ENCODE measurements at places on chromosomes 7 and 10.
A peak's percentile ranks its signal among the peaks of the same experiment; 100 is the strongest.

GRCh38 chr10:73244866-73245477, 2.1 kb downstream of the DNAJC9 start:
- no peak for DNase-seq

DNA sequence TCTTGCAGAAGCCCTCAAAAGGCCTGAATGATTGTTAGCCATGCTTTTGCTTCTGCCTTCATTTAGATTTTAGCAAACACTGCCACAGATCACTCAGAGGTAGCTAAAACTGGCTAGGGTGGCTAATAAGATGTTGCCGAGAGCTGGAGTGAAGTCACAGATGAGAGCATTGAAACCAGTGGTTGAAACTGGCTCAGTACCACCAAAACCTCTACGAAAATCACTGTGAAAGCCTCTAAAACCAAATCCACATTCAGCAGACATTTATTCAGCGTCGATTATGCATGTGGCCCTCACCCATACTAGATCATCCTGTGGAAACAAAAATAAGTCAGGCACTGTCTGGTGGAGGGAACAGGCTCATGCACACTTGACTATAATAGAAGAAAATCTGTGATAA, 50.8 kb downstream of the PIK3CG start:
- no peak for DNase-seq

DNA sequence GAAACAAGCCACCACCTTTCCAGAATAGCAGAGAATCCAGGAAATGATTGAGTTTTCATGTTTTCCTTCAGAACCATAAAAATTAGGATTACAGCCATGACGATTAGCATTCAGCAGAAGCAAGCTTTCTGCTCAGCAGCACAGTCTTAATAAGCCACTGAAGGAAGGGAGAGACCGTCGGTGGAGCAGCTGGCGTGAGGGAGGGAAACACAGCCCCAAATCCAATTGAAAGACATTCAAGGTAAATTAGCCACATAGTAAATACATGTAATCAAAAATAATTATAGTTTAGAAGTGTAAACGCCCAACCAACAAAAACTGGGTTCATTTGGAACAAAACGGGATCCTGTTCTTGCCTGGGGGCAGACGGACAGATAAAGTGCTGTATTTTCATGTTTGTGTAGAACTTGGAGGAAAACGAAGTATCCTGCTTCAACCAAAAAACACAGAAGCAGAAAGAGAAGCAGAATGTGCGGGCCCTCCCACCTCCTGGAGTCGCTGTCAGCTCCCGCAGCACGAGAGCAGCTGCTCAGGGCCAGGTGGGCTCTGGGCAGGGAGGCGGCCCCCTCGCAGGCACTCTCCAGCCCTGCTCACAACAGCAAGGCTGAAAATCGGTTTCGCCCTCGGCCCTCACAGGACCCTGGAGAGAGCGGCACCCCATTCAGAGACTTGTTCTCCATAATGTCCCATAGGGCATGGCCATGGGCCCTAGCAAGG, 84.9 kb downstream of the TCERG1L start:
- no peak for DNase-seq

DNA sequence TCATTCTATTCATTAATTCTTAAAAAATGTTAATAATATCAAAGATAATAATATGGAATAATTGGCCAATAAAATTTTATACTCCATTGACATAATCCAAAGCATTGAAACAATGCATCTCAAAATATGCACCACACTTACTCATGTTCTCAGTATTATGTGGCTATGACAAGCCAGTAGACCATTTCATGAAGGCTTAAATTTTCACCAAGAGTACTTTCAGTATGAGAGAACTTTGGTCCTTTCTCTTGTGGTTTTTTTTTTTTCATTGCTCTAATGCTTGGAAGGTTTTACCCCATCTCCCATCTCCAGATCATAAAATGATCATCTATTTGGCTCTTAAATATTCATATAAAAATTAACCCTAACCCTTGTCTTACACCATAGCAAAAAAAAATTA, 45.5 kb upstream of the TMEM140 start:
- DNase-seq, result no peak

- no peak for DNase-seq
These were observed 123.6 kb downstream of the CLEC2L start for GRCh38 chr7:139647085-139647484.

DNA sequence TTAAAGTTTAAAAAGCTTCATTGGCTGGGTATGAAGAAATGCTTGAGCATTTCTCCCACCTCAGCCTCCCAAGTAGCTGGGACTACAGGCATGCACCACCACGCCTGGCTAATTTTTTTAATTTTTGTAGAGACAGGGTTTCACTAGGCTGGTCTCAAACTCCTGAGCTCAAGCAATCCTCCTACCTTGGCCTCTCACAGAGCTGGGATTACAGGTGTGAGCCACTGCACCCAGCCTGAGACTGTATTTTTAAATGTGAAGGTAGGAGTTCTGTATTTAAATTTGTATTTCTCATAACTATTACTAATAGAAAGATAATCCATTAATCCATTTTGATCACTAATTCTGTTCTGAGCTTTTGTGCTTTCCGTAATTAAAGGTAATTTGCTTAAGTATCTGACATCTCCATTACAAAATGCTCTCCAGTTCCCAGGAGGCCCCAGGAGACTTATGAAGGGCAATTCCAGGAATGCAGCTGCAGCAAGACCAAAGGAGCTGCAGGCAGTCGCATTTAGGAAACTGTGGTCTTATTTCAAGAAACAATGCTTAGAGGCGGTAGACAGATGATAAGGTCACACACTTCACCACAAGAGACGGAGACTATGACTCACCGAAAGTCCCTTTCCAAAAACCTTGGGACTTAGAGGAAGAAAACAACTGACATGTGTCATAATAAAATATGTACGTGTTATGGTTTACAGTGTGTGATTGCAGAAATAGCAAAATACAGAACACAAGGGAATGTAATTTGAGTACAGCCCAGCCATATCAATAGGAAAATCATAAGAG, 23.3 kb downstream of the YAE1 start:
- DNase-seq, result peak; percentile 36

DNA sequence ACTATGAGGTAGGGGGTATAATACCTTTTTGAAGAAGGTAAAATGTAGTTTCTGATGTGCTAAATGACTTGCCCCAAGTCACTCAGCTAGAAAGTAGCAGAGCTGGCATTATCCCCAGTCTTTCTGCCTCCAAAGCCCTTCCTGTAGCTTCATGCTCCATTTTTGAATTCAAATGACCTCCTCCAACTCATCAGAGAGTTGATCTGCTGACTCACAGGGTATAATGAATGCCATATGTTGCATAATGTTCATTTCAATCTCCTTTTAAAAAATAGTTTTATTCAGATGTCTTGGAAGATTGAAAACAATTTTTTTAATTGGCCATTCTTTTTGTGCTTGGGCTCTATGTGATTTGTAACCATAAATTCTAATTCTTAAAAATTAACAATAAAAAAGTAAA, 272.8 kb upstream of the IMMP2L start:
- DNase-seq, result no peak

- DNase-seq, result no peak
These were observed 197.2 kb downstream of the GALNT17 start for GRCh38 chr7:71329030-71329660.

- peak; percentile 35 for DNase-seq
These were observed 25.8 kb upstream of the PPP2R2D start for GRCh38 chr10:131874991-131875451.

- DNase-seq, result no peak
These were observed 193.5 kb downstream of the AUTS2 start for GRCh38 chr7:69791739-69792138.

- DNase-seq, result no peak
These were observed 65.9 kb upstream of the ZNF92 start for GRCh38 chr7:65307651-65308299.

GRCh38 chr7:155603205-155603857, 41.1 kb upstream of the RBM33 start:
- DNase-seq, result no peak

DNA sequence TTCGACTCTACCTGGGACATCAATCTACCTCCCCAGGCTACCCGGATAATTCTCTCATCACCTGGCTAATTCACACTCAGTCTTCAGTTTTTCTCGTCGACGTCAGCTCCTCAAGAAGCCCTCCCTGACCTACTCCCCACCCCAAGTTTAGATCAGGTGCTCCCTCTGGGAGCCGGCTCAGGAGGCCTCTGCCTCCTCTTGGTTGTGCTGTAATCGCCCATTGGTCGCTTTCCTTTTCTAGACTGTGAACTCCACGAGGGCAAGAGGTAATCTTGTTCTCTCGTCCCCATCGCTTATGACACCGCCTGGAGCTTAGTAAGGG, 461 bp upstream of the WIPF3 start:
- no peak for DNase-seq

DNA sequence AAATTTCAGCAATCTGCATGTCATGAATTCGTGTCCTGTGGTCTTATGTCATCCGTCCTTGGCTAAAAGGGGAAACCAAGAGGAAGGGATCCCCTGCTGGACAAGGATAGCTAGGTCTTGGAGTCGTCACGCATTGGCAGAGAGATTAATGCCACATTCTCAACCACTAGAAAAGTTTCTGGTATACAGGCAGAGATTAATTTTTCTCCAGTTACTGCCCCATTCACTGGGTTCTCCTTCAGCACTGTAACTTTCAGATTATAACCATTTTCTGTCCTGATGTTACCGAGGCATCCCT, 1060.6 kb upstream of the AUTS2 start:
- DNase-seq, result no peak

- no peak for DNase-seq
These were observed 226.8 kb downstream of the PRPF18 start for GRCh38 chr10:13813550-13813949.

DNA sequence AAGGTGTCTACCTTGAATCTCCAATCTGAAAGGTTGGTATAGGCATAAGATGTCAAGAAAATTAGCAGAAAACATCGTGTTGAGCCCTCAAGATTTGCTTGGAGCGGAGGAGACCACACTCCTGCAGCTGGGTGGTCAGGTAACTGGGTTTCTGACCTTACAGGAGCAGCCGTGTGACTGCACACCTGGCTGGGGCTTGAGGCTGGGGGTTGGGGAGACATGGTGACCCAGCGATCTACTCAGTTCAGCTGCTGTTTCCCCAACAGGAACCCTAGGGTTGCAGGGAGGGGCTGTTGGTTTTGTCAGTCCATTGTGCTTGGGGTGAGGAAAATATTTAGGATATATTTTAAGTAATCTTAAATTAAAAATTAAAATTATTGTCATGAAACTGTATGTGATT, 147.0 kb upstream of the ZNF32 start:
- no peak for DNase-seq

GRCh38 chr10:132788831-132789219, 2.9 kb upstream of the NKX6-2 start:
- no peak for DNase-seq

DNA sequence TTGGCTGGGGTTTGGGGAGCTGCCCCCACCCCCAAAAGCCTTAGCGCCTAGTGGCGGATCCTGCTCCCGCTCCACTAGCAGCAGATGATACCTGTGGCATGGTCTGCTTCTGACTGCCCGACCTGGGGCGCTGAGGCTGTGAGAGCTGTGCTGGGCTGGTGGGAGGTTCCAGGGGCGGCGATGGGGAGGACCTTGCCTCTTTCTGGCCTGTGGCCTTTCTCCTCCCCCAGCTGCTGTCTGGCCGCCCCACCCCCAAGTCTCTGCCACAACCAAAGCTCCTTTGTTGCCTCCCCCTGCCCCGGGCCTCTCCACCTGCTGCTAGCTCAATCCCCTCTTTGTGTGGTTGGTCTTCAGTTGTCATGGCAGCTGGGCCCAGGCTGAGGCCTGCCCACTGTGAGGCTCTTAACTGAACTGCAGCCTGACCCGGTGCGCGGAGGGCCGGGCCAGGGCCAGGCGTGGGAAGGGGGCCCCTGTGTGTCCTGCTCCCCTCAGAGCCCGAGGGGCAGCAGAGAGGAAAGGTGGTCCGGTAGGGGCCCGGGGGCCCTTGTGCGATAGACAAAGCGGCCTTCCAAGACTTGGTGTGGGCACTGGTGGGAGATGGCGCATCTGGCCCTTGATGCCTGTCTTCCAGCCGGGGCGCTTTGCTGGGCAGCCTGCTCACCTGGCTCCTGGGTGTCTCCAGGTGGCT, 4.7 kb downstream of the ZNF775 start:
- DNase-seq, result no peak

GRCh38 chr7:155685791-155686160, 41.3 kb downstream of the RBM33 start:
- no peak for DNase-seq

- DNase-seq, result no peak
These were observed 81.4 kb upstream of the LAMB4 start for GRCh38 chr7:108211382-108212201.

- DNase-seq, result no peak
These were observed 110.7 kb downstream of the ICA1 start for GRCh38 chr7:8151161-8151725.

- DNase-seq, result no peak
These were observed 13.8 kb downstream of the UBE2D1 start for GRCh38 chr10:58348571-58349033.

DNA sequence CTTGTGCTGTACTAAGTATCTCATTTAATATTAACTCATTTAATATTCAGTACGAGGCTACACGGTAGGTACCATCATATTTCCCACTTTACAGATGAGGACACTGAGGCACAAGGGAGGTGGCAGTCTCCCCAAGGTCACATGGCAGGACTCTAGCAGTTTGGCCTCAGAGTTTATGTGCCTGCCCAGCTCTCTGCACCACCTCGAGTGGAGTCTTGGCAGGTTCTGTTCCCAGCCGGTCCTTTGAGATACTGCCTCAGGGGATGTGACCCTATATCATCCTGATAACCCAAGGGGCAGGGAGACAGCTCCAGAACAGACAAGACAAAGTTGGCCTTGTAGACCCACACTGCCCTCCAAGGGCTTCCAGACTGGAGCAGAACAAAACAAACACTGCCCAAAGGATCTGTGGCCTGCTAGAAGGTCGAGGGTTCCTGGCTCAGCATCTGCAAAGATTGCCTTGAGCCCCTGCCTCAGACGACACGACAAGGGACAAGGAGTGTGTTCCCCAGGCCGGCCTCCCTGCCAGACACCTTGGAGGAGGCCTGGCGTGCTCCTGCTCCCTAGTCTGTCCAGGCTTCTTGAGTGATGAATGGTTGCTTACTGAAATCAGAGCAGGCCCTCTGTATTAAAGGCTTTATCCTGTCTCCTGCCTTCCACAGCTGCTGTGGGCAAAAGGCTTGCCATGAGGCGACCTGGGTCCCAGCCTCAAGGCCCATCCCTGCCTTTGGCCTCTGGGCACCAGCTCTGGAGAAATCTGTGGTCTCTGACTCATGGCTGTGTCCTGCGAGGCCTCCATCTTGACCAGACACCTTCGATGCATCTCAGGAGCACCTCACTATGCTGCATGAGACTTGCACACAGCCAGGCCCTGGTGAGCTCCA, 3.9 kb upstream of the PWWP2B start:
- no peak for DNase-seq

DNA sequence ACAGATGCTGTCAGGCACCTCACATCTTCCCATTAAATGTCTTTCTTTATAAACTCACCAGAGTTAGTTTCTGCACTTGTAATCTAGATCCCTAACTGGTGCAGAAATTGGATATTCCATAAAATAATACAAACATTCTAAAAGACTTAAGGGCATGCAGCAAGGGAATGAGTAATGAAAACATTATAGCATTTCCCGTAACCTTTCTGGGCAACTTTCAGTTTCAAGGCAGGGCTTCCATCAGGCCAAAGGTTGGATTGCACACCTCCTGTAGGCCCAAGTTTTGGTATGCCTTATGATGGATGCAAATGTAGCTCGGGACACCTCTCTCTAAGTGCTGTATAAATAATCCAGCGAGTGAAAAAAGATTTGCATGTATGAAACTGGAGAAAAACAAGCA, 129.9 kb upstream of the LYZL2 start:
- no peak for DNase-seq
